ENCODE measurements at places on chromosomes 2 and 18. TPM values are rescaled to one million over a fixed set of nuclear protein-coding genes. Genes with fewer than 3 reads are reported as not detected.

DNA sequence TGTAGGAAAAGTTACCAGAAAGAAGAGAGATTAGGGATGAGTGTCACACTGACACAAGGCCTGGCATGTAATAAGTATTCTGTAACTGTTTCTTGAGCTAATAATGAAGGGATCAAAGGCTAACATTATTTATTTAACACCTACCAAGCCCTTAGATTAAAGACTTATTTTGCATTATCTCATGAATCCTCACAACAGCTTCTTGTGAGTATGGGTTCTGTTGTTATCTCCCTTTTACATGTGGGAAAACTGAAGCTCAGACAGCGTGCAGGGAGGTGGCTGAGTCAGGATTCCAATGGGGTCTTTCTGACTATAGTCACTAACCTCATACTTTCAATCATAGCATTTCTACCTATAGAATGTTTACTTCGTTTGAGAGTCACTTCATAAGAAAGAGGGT lies 79.0 kb upstream of the PROKR1 start:
- no peak for DNase-seq

Gene EMX1
- not detected for total RNA-seq

DNA sequence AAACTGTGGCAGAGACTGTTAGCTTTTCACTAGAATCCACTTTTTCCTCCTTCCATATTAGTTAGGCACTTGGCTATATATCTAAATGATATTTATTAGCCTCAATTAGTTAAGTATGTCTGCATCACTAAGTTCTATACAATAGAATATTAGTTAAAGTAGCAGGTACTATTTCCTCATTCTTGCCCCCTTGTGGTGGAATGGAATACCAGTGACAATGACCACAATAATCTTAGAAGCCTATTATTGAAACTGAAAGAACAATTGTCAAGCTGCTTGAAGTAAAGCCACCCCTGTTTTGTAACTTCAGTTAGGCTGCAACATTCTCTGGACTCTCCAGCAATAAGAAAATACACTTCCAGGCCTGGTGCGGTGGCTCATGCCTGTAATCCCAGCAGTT lies 476.3 kb upstream of the VWC2L start:
- peak; percentile 54 for DNase-seq

- no peak for DNase-seq
These were observed 61.3 kb upstream of the TXNDC2 start for GRCh38 chr18:9824474-9824832.

GRCh38 chr2:19368760-19369159 lies 10.3 kb upstream of the OSR1 start:
- DNase-seq = no peak

Gene SPHKAP
- not detected for total RNA-seq

GRCh38 chr2:142131010-142131669 lies at the start of gene LRP1B:
LRP1B (minus strand) TSS chr2:142131016; CDS start chr2:142130729, 287 bp downstream.
- DNase-seq = no peak

DNA sequence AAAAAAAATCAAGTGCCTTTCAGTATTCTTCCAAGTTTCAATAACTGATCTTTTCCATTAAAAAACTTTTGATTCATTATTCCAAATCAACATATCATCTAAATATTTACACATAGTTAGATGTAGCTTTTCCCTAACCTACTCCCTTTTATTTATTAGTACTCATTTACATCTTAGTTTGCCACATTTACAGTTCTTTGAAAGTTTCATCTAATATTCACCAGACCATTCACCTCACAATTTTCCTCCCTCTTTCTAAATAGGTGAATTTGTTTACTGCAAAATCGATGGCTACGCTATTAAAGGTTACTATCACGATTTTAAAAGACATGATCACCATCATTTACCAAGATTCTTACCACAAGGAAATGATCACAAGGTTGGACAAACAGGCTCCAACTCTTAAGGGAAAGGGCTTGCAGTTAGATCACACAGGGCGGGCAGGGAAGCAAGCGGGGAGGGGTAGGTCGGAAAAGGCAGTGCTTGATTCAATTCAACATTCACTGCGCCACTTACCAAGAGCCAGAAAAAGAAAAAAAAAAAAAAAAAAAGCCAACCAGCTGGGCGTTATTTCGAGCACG lies 654 bp upstream of the MARCHF7 start:
- DNase-seq = no peak

GRCh38 chr2:26652361-26653041 lies 11.3 kb upstream of the CIB4 start:
- DNase-seq = no peak

- DNase-seq = no peak
These were observed 69.6 kb downstream of the MDH1 start for GRCh38 chr2:63658176-63658968.

GRCh38 chr2:160647967-160648685 lies 154.5 kb upstream of the RBMS1 start:
- no peak for DNase-seq

Gene CEBPZ
- total RNA-seq = 55.1 TPM

Gene LINC00305
- not detected for total RNA-seq

GRCh38 chr2:152336854-152337510 lies 2.0 kb downstream of the FMNL2 start:
- no peak for DNase-seq

Gene FOXD4L1
- 0.80 TPM for total RNA-seq

- no peak for DNase-seq
These were observed 20.7 kb upstream of the TEX51 start for GRCh38 chr2:126877861-126878565.

- DNase-seq = no peak
These were observed 95.7 kb upstream of the HS6ST1 start for GRCh38 chr2:128414351-128414750.

Gene TUBA4B
- total RNA-seq = not detected

Gene GULP1
- total RNA-seq = not detected

DNA sequence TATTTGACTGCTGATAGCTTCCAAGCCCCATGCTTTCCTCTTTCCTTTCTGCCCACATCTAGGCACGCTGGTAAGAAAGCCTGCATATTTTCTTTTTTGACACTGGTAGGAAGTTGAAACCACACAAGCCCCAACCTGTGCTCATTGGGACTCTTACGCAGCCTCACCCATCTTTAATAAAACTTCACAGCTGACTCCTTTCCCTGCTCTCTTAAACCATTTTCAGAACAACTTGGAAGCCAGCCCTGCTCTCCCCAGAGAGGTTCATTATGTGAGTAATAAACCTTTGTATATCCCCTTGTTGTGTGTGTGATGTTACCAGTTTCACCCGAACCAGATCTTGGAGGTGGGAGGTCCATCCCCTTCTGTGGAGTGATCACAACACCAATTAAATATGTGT lies 268.4 kb downstream of the GPD2 start:
- no peak for DNase-seq

DNA sequence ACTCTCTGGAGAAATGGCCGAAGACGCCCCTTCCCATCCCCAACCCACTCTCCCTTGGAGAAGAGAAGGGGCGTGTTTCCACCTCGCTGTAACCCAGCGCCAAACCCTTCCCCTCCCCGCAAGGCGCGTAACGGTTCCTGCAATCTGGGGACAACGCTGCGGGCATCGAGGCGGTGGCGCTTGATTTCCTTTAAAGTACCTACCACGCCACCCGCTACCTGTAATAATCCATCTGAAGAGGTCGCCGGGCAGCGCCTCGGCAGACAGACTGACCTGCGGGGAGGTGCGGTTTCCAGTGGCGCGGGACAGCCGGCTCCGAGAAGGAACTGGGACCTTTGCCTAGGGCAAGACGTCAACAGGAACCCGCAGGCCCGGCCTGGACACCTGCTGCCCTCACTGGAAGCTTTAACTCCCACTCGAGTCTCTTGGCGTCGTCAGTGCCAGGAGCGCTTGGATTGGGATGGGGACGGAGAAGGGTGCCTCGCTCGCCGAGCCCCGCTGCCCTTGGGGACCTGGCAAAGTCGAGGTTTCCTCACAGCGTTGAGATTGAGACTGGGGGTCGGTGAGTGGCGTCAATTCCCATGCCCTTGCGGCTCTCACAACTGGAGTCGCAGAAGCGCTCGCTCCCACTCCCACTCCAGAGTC lies at the start of gene CYP1B1:
Gene CYP1B1, minus strand, starts transcription at position 645 of the 645 bp plus-strand sequence. CDS start 763 bp downstream, outside the sequence.
- no peak for DNase-seq

Measured in OCI-LY7 (cell line).